Activated T-helper 17 cell treated with anti-CD3 and anti-CD28 coated beads, Interleukin-2, amount 50 U/mL, for 72 hours (primary cell): ENCODE measurements at places on chromosomes 5 and 9. TPM values are rescaled to one million over a fixed set of nuclear protein-coding genes. Genes with fewer than 3 reads are reported as not detected.
A peak's percentile ranks its signal among the peaks of the same experiment; 100 is the strongest.

DNA sequence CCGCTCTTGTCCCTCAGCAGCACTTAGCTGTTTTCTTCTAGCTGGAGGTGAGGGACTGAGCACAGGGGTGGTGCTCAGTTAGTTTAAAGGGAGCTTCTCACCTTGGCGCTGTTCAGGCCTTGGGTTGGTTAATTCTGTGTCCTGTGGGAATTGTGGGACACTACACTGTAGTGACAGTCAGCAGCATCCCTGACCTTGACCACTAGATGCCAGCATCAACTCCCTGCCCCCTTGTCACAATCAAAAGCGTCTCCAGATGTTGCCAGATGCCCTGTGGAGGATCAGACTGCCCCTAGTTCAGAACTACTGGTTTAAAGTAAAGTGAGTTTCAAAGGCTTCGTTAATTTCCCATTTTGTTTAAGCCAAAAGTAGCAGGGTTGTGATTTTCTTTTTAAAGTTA, 65.5 kb upstream of the DMRT3 start:
- ATAC-seq = no peak

Gene PDE8B
- not detected for total RNA-seq

GRCh38 chr5:95272316-95272929, 12.5 kb downstream of the MCTP1 start:
- ATAC-seq = no peak

DNA sequence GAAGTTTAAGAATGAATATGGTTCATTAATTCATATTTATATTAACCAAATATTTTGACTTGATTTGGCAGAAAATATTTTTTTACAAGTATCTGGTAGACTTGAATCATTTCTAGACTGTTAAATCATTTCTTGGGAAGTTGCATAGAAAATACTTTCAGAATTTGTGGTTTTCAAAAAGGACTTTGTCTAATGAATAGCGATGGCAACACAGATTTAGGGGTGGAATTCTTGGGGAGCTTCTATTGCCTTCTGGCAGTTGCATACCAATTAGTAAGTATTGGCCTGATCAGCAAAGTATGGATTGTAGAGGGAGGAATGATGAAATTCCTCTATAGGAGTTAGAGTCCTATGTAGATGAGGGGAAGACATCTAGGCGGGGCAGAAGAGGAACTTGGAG, 68.6 kb upstream of the CKMT2 start:
- no peak for ATAC-seq

DNA sequence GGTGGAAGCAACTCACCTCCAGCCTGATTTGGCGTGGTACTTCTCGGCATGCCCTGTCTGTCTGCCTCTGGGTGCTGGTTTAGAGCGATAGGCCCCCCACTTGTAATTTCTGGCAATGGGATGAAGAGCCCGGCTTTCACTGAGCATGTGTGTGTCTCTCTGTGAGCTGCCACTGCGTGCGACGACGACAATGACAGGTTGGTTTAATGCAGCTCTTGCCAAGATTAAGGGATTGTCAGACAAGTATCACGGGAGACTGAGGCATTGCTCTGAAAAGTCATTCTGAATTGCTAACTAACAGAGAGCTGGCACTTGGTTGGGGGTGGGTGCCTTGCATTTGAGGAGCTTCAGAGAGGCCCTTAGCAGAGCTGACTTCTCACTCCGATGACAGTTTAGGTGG, 348.8 kb upstream of the CLINT1 start:
- no peak for ATAC-seq

DNA sequence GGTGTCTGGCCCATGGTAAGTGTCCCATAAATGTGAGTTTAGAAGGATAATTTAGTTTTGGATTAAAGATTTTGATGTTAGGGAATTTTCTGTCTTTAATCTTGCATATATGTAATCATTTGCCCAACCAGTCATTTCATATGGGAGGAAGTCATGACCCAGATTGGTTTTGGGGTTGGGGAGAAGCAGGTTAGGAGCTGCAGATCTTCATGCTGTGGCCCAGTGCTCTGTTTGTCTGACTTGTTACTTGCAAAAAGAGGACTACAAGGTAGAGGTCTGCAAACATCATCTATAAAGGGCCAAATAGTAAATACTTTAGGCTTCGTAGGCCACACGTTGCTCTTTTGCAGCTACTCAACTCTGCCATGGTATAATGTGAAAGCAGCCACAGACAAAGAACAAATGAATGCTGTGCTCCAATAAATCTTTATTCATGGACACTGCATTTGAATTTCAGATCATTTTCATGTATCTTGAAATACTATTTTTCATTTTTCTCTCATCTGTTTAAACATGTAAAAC, 16.8 kb downstream of the OSTF1 start:
- ATAC-seq = peak; percentile 47

DNA sequence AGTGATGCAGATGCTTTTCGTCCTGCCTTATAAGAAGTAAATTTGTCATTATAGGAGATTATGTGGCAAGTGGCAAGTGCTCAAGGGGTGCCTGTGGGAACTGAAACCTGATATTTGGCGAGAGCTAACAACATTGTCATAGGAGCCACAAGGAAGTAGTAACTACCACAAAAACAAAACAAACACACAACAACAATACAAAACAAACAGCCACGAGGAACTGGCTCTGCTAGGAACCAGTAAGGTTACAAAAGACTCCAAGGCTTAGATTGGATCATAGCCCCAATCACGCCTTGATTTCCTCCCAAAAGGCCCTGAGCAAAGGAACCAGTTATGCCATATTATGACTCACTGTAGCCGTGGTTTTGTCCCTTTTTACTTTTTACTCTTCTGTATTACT, 1045.2 kb downstream of the CDH12 start:
- ATAC-seq = no peak

DNA sequence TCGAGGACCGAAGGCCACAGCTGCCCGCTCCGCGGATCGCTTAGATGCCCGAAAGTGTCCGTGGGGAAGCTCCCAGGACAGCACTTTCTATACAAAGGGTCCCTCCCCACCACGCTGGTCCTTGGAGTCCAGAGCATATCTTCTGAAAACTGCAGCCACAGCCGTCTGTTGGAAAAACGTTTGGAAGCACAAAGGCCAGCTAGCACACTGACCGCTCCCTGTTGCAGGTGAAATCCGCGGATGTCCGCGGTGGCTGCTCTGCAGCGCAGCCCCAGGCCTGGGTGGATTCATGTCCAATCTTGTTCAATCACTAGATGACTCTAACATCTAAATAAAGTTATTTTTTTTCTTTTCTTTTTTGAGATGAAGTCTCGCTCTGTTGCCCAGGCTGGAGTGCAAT, 32.8 kb upstream of the FANCC start:
- ATAC-seq = no peak

Gene ZNF883
- total RNA-seq = 0.76 TPM

DNA sequence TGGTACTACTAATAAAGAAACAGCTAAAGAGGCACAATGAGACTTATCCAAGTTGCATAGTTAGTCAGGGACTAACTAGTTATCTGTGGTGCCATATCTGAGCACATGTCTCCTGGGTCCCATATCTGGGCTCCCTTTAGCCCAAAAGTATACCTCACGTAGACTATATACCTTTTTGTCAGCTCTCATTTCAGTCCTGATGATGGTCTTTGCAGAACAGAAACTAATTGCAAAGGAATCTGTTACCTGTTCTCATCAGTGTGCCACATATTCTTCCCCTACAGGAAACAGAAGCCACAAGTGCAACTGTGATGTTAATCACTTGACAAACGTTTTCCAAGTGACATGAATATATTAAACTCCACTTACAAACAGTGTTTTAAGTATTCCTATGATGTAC, 395.2 kb downstream of the KIAA0825 start:
- ATAC-seq = peak; percentile 18

GRCh38 chr9:86792136-86792535, 155.2 kb downstream of the GAS1 start:
- peak; percentile 31 for ATAC-seq

DNA sequence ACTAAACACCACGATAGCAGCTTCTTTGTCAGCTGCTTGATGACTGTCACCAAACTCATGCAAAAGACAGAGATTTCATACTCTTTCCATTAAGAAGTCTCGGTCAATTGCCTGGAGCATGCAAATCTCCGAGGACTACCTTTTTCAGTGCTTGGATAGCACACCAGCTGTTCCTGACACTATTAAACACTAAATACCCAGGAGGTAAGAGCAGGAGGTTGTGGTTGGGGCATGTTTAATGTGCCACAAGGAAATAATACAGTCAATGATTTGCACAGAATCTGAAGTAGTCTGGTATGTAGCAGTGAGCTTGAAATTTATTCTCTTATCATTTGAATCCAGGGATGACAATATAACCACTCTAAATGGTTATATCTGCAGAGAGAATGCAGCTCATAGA, 996.2 kb downstream of the CDH12 start:
- no peak for ATAC-seq

DNA sequence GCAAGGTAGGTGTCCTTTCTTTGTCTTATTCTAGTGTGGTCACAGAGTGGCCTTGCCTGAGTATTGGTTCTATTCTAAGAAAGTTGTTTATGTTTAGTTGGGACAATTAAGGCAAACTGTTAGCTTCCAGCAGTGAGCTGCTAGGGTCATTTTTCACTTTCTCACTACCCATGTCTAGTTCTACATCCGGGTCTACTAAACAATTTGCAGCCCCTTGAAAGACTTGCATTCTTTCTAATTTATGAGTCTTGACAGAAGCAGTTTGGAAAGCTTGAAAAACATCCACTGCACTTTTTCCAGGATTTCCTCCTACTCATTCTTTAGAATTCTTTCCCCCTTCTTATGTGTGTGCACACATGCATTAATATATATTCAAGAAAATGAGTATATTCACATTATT, 892.2 kb upstream of the ACO1 start:
- no peak for ATAC-seq

DNA sequence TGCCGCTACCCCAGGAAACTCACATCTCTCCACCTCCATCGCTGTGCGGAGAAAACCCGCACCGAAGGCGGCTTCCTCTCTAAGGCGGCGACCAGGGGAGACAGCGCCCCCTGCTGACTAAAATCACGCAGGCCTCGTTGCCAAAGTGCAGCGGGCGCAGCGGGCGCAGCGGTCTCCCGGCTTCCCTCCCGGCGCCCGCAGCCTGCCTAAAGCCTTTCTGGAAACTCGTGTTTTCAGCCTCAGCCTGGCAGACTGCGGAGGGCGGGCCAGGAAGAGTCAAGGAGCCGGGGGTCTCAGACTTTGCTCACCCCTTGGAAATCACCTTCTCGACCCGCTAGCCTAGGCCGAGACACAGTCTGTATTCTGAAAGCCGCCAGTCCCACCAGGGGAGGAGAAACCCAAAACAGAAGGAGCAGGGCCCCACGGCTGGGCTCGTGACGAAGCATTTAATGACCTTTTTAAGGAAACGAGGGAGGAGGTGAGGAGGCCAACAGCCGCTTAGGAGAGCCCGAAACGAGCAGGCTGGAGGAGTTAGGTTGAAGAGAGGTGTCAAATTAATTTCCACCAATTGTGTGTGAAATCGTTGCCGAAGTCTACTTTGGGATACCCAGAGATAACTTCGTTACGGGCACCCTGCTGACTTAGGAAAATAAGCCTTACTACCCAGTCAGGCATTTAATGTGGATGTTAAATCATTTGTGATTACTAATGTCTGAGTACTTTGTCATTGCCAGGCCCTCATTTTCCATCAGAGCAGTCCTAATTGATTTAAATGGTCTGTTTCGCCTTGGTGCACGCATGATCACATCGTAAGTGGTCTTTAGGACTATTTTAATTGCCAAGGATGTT, 7.3 kb upstream of the FOXB2 start:
- peak; percentile 78 for ATAC-seq
